ENCODE measurements at places on chromosomes 16 and 17.

- DNase-seq, result no peak
Observed at GRCh38 chr16:25798065-25798464, 106.3 kb downstream of the HS3ST4 start.

DNA sequence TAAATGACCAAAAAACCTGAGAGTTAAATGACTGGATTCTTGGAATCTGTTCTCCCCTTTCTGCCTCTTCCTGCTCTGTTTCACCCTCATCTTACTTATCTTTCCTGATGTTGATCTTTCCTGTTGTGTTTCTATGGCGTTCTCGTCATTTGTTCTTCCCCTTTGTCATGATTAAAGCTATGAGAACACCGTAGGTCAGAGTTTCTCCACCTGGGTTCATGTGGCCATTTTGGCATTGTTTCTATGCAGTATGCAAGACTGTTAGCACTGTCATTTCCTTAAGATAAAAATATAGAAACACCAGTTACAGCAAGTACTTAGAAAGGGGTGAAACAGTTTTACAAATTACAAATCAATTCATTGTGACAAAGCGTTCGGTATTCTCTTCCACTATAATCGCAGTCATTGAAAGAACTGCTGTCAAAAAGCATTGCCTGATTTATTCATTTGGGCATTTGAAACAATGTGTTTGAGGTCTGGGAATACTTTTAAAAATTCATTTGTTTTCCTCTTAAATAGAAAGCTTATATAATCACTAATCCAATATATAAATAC is 166.0 kb downstream of the PHKB start:
- DNase-seq, result no peak

GRCh38 chr17:63937319-63937718 is 5.2 kb upstream of the CD79B start:
- DNase-seq, result no peak

DNA sequence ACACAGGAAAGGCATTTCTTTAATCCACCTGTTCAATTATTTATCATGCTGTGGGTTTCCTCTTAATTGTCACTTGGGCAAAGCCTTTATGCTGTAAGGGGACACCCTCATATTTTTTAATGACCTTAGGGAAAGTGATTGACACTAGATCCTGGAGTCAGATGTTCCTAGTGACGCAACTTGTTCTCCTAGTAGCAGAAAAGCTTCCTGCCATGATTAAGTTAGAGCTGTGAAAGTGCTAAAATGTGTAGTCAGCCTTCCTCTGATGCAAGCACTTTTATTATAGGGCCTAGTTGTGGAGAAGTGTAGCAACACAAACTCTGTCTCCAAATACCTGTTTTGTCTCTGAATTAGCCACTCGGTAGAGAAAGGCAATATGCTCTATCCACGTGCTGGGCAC is 12.3 kb downstream of the TMEM100 start:
- DNase-seq, result no peak

DNA sequence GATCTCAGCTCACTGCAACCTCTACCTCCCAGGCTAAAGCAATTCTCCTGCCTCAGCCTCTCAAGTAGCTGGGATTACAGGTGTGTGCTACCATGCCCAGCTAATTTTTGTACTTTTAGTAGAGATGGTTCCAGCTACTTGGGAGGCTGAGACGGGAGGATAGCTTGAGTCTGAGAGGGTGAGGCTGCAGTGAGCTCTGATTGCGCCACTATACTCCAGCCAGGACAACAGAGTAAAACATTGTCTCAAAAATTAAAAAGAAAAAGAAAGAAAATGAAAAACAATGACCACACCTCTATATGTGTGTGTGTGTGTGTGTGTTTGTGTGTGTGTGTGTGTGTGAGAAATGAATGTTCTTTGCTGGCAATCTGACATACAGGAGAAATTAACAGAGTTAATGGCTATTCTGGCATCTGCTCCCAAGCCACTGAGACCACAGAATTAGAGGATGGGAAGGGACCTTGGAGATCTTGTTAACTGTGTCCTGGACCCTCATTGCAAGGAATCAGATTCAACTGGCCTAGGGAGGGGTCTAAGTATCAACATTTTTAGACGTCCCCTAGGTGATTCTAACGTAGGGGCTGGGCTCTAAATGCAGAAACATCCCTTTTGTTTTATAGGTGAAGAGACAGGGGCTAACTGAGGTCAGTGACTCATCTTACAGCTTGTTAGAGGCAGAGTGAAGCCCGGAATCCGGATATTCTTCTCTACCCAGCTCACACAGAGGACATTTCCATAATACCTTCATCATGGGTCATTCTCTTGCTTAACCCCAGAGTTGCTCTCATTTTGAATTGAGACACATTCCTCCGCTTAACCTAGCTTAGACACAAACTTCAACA is 16.4 kb upstream of the MARCHF10 start:
- no peak for DNase-seq

GRCh38 chr16:73154063-73154870 is 106.3 kb upstream of the ZFHX3 start:
- DNase-seq, result no peak

DNA sequence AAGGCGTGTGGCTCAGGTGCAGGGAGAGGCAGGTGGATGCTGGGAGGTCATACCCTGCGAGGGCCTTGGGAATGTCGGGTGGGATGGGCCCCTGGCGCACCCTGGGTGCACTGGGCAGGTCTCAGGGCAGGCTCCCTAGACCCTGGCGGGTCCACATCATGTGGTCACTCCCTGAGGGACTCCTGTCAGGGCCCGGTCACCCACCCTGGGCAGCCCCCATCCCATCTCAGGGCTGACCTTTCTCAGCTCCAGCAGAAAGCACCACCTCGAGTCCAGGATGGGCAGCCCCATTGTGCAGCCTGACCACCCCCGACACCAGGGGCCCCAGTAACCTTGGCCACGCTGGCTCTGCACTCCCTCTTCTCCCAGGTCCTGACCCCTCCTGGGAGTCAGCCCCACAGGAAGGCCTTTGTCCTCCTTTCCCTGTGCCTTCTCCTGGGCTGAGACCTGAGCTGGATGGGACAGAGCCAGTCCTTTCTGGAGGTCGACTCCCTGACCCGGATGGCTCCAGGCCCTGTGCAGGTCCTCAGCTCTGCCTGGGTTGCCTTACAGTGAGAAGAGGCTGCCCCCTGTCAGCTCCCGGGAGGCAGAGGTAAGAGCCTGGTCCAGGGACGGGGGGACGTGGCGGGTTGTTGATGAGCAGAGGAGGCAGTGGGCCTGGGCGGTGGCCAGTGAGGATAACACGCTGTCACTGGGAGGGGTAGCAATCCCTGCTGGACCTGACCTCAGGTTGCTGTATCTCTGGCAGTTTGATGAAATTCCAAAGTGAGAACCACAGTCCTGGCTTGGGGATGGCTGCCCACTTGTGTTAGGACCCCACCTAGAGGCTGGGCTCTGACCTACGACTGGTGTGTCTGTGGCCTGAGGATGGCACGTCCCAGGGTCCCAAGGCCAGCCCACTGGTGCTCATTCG is 77.9 kb downstream of the GOSR1 start:
- DNase-seq, result no peak

DNA sequence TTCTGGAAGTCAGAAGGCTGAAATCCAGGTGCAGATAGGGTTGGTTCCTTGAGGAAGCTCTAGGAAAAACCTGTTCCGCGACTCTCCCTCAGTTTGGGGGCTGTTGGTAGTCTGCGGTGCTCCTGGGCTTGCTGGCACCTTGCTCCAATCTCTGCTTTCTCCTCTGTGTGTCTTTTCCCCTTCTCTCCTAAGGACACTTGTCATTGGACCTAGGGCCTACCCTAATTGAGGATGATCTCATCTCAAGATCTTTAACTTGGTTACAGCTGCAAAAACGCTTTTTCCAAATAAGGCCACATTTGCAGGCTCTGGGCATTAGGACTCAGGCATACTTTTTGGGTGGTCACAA is 12.9 kb upstream of the CACNG4 start:
- no peak for DNase-seq

GRCh38 chr17:74437702-74438101 is 5.8 kb downstream of the GPRC5C start:
- DNase-seq, result no peak

- DNase-seq, result peak; percentile 34
Observed at GRCh38 chr17:21036361-21036881, 6.4 kb downstream of the USP22 start.

- DNase-seq, result no peak
Observed at GRCh38 chr17:19703106-19703827, 13.1 kb downstream of the SLC47A2 start.

GRCh38 chr17:64732336-64733006 is 70.4 kb upstream of the SMURF2 start:
- no peak for DNase-seq

DNA sequence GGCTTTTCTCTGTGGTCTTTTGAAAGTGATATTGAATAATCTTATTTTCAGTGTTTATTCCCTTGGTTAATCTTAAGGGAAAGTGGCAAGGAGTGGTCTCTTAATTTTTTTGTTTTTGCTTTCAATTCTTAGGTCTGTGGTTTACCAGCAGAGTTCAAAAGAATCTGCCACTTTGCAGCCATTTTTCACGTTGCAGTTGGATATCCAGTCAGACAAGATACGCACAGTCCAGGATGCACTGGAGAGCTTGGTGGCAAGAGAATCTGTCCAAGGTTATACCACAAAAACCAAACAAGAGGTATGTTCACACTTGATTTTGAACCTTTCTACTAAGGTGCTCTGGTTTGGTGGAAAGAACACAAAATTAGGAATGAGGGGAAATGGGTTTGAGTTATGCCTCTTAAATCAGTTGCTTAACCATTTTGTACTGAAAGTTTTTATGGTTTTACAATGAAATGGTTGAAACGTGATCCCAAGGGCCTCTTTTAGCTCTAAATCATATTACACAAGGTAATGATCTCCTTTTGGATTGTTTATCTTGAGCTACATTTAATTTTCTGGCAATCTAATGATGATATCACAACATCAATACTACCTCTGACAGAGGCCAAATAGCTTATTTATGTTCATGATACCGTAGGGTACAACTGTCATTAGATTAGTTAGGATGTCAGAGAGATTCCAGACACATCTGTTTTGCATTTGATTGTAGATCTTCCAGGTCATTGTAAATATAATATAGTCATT is 51.6 kb upstream of the CRISPLD2 start:
- no peak for DNase-seq

- no peak for DNase-seq
Observed at GRCh38 chr17:5618476-5618875, 34.2 kb upstream of the NLRP1 start.

GRCh38 chr17:5508810-5509209 is 22.4 kb downstream of the MIS12 start:
- DNase-seq, result no peak

DNA sequence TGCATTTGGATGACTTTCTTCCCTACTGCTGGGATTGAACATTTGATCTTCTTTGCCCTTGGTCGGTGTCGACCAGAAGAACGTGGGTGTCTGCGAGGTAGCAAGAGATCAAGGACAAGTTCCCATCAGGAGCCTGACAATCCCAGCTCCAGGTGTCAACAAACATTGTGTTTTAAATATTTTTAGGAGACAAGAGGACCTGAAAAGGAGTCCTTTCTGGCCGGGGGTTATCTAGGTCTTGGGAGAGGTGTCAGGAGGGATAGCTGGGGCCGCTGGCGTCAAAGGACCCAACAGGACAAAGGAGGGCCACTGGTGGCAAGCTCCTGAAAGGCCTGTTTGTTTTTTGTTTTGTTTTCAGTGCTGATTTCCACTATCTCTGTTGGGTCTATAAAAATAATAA is 308.4 kb upstream of the ERCC4 start:
- no peak for DNase-seq

GRCh38 chr17:34530918-34531317 is 48.5 kb upstream of the TMEM132E start:
- no peak for DNase-seq

GRCh38 chr16:80852261-80852872 is 48.0 kb upstream of the CDYL2 start:
- DNase-seq, result no peak

- DNase-seq, result no peak
Observed at GRCh38 chr17:77228241-77228752, 87.5 kb downstream of the SEC14L1 start.

- DNase-seq, result no peak
Observed at GRCh38 chr17:50675627-50676026, 32.1 kb downstream of the ANKRD40 start.

GRCh38 chr16:10984509-10984908 is 40.1 kb downstream of the CLEC16A start:
- DNase-seq, result no peak

DNA sequence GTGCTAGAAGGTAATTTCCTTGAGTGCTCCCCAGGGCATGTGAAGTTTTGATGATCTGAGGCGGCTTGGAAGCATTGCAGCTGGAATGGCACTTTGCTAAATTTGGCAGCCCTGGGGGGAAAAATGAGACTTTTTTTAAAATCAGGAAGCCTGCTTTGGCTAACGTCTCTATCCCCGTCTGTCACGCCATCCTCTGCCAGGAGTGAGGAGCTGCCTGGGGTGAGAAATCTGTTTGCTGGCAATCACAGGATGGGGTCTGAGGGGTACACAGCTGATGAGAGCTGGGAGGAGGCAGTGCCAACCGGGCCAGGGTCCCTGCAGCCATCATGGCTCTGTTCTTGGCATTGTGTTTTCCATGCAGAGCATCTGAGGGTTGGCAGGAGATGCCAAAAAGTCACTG is 2.0 kb downstream of the ABCC12 start:
- no peak for DNase-seq

GRCh38 chr17:47696717-47697642 is 3.0 kb downstream of the TBKBP1 start:
- DNase-seq, result no peak

GRCh38 chr16:23148513-23149266 is 562 bp downstream of the USP31 start:
- no peak for DNase-seq

GRCh38 chr17:76840884-76841775 is 27.1 kb upstream of the MGAT5B start:
- no peak for DNase-seq

DNA sequence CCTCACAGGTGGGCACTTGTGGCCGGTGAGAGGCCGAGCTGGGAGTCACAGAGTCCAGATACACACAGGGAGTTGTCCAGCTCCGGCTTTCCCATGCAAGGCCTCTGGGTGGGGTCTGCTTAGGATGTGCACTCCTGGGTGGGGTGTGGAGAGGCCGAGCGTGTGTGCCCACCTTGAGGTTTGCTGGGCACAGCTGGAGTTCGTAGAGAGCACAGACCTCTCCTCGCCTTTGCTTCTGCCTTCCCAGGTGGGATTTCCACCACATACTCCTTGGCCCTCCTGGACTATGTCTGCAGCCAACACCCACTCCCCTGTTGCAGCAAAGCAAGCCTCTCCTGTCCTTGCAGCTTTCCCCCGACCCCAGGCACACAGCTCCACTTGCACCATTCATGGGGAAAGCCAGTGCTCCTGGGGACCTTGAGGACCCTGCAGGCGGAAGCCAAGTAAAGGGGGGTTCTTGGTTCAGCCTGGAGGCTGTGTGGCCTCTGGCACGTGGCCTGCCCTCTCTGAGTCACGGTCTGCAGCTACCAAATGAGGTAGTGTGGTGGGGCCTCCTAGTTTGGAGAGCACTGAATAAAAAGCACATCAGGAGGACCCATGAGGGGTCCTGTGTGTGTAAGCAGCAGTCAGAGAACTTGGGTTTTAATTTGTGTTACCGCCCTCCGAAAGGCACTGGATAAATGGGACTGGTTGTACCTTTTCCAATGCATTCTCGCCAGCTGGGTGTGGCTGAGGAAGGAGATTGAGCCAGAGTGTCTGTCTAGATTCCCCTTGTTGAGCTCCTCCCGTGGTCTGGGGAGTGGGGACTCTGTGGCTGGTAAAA is 31.5 kb downstream of the MPRIP start:
- no peak for DNase-seq

GRCh38 chr16:74183601-74184360 is 112.8 kb upstream of the PSMD7 start:
- no peak for DNase-seq

- DNase-seq, result no peak
Observed at GRCh38 chr17:48868916-48869500, 23.6 kb upstream of the ATP5MC1 start.
